ENCODE measurements at places on chromosomes 16 and 17.

DNA sequence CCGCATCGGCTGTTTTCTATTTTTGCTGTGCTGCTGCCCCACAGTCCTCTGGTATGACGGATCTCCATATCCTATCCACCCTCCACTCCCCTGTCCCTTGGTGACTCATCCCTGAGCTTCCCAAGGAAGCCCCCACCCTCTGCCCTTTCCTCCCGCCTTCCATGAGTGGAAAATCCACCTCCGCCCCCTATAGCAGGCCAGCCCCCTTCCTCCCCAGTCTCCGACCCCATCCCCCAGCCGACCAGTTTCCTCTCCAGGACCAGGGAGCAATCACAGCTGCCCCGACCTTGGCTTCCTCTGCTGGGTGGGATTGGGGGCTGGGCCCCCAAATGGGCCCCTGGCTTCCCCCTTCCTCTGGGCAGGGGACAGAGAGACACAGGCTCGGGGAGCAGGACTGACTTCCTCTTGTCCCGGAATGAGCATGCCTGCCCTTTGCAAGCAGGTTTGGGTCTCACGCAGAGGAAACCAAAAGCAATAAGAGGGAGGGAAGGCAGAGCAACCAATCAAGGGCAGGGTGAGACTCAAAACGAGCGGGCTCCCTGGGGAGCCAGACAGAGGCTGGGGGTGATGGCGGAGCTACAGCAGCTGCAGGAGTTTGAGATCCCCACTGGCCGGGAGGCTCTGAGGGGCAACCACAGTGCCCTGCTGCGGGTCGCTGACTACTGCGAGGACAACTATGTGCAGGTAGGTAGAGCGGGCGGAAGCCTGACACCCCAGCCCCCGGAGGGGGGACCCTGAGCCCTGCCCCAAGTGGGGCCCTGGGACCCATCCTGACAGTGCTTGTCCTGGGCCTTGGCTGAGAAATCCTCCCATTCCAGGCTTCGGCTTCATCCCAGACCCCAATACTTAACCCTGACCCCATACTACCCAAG is at the start of the genes ABI3 and GNGT2:
TSS of gene ABI3 (plus strand) at position 550 of the 872 bp plus-strand sequence. CDS start at position 568, 18 bp downstream.
TSS of gene GNGT2 (minus strand) at position 417 of the 872 bp plus-strand sequence. CDS start 3,152 bp downstream, outside the sequence.
- DNase-seq: no peak

GRCh38 chr16:4957420-4957719 is 760 bp upstream of the SEC14L5 start:
- no peak for DNase-seq

DNA sequence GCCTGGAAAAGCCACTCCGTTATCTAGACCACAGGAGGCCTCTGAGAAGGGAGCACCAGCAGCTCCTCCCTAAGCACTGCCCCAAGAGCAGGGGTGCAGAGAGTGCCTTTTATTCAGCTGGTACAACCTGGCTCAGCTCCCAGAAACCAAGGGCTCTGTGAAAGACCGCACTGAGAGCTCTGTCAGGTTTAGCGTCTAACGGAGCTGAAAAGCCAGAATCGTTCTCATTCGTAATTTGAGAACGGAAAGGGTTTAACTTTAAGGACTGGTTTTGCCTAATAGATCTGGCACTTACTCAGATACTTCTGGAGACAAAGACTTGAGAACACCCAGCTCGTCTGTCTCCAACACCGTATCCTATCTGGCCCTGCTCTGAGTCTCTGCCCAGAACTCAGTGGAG is 13.5 kb downstream of the MPG start:
- no peak for DNase-seq

- DNase-seq: no peak
Measured at GRCh38 chr17:18004884-18005305, 32.2 kb downstream of the DRC3 start.

DNA sequence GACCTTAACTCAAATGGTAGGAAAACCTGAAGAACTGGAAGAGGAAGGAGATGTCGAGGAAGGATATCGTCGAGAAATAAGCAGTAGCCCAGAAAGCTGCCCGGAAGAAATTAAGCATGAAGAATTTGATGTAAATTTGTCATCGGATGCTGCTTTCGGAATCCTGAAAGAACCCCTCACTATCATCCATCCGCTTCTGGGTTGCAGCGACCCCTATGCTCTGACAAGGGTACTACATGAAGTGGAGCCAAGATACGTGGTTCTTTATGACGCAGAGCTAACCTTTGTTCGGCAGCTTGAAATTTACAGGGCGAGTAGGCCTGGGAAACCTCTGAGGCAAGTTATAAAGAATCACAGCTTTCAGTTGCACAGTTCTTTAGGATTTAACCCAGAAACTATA is 15.5 kb downstream of the ERCC4 start:
- no peak for DNase-seq

GRCh38 chr17:31321481-31321880 is at the start of gene EVI2A:
Gene EVI2A, minus strand, starts transcription at chr17:31321622. Its CDS starts 2,609 bp downstream, at chr17:31319013.
- DNase-seq: no peak

- DNase-seq: no peak
Measured at GRCh38 chr17:81577278-81578000, 25.3 kb upstream of the FAAP100 start.

GRCh38 chr17:48373130-48373830 is 56.7 kb downstream of the SKAP1 start:
- DNase-seq: no peak

GRCh38 chr17:79581324-79581932 is 29.4 kb downstream of the RBFOX3 start:
- DNase-seq: no peak

GRCh38 chr17:35291802-35292201 is 48.9 kb downstream of the SLFN5 start:
- DNase-seq: no peak

- no peak for DNase-seq
Measured at GRCh38 chr17:63277629-63278028, 168.5 kb downstream of the CYB561 start.

GRCh38 chr16:87679593-87680271 is 77.4 kb downstream of the JPH3 start:
- no peak for DNase-seq

GRCh38 chr17:68222606-68223005 is 25.2 kb upstream of the AMZ2 start:
- DNase-seq: no peak

- DNase-seq: no peak
Measured at GRCh38 chr16:23712976-23713375, at the start of gene ERN2. Gene ERN2, minus strand, starts transcription at chr16:23713222. Its CDS starts 35 bp downstream, at chr16:23713187.

DNA sequence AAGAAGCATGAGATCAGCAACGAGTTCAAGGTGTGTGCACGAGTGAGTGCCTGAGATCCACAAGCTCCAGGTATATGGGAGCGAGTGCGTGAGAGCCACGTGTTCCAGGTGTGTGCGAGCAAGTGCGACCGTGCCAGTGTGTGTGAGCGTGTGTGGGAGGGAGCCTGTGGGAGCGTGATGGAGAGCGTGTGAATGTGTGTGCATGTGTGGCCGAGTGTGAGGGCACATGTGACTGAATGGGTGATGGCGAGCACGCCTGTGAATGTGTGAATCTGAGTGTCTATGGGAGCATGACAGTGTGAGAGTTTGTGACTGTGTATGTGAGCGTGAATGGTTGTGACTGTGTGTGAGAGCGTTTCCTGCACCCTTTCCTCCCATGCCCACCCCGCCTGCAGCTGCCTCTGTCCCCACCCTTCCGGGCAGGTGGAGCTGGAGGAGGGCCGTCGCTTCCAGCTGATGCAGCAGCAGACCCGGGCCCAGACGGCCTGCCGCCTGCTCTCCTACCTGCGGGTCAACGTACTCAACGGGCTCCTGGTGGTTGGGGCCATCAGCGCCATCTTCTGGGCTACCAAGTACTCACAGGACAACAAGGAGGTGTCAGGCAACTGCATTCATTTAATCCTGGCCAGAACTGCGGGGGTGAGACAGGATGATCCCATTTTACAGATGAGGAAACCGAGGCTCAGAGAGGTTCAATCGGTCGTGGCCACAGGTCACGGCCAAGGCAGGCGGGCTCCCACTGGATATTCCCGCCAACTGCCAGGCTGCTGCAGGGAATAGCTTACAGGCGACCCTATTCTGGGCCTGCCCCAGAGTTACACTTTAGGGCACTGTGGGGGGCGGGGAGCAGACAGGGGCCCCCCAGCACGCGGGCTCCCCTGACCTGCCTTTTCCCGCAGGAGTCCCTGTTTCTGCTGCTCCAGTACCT is 3.7 kb downstream of the TMC8 start:
- peak; percentile 70 for DNase-seq

DNA sequence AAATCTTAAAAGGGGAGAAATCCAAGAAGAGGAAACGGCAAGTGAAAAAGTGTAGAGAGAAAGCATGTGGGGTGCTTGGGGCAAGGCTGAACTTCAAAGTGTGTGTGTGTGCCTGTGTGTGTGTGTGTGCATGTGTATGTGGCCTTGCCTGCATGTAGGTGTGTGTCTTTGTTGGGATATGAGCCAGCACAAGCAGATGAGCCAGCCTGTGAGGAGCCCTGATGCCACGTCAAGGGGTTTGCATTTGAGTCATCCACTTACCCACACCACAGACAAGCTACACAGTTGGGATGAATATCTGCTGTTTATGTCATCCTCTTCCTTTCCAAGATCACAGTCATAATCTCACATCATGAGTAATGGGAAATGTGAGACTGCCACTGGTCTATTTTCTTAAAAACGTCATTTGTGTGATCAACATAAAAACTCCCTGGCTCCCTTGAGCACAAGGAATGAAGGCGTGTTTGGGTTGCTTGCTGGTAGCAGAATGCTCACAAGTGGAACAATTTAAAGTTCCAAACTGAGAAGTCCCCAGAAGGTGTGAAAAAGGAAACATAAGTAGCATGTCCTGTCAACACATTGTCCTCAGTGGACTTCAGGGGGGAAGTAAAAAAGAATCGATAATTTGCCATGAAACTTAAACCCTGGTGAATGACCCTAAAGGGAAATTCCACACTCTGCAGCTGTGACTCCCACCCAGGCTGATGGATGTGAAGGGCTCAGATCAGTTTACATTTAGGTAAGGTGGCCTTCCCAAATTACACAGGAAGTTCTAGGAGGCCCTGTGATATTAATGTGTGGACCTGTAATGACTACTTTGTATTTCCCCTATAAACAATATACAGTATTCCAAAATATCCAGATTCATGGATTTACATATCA is 14.7 kb downstream of the KCTD19 start:
- peak; percentile 70 for DNase-seq

DNA sequence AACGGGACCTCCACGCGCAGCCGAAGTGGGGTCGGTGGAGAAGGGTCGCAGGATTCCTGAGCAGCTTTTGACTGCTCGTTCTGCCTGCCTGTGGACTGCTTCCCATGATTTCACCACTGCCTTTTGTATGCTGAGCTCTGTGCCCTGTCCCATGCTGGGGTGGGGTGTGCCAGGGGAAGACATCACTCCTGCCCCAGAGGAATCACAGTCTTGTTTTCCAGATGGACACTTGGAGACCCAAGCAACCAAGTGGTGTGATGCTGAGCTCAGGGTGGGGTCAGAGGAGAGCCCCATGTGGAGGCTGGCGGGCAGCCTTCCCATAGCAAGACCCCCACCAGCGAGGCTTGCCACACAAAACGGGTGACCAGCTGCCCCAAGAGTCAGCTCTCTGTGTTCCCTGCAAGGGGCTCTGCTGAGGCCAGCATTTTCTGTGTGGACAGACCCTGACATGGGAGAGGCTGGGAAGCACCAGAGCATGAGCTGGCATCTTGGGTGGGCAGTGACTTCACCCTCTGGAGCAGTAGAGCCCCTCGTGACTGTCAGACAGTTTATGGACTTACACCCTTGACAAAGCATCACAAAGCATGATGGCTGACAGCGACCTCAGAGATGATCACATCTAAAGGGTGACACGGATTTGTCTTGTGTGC is 111.9 kb downstream of the GNAO1 start:
- no peak for DNase-seq

DNA sequence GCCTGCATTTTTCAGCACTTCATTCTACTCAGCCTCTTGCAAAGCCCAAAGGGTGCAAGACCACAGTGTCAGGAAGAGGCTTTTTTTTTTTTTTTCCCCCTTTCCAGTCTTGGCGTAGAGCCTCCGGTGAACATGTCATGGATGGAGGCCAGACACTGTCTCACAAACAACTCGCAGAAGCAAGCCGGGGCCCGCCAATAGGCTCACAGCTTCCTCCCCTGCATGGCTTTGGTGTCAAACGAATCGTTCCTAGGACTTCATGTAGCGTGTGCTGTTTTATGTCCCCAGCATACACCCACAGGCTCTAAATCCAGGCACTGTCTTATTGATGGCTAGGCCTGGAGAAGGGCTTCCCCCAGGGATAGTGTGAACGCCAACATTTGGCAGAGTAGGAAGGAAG is 457.7 kb upstream of the MAF start:
- no peak for DNase-seq

GRCh38 chr16:23371368-23371767 is 69.3 kb downstream of the SCNN1B start:
- DNase-seq: no peak

DNA sequence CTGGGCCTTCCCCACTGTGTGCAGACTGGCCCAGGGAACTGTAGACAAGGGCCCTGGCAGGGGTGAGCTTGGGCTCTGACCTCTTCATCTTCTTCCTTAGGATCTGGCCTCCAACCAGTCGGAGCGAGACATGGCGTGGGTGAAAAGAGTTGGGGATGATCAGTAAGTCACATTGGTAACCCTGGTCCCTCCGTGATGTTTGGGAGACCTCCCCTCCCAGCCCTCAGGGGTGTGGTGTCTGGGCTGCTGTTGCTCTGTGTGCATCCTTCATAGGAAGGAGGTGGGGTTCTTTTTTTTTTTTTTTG is 5.5 kb downstream of the TBKBP1 start:
- no peak for DNase-seq

- DNase-seq: no peak
Measured at GRCh38 chr16:65889533-65889966, 476.9 kb upstream of the CDH5 start.

DNA sequence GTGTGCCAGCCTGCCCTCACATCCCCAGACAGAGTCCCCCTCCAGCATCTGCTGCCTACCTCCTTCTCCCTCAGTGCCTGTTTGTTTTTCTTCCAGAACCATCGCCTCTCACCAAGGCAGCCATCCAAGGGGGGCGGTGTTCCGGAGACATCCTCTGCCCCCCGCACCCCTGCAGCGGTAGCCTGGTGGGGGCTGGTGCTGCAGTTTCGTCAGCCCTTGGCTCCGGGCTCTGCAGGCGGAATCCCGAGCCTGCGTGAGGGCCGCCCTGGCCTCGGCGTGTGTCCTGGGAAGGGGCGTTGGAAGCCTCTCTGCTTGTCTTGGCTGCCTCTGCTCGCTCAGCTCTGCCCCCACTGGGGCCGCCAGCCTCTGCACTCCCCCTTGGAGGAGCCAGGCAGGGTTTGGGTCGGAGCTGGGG is 126.0 kb upstream of the CIBAR2 start:
- DNase-seq: no peak

GRCh38 chr17:6512552-6512951 is 43.8 kb downstream of the PITPNM3 start:
- DNase-seq: no peak

GRCh38 chr17:6392609-6393350 is 42.1 kb downstream of the AIPL1 start:
- DNase-seq: no peak

GRCh38 chr16:4393240-4393600 is 21.6 kb downstream of the VASN start:
- no peak for DNase-seq

GRCh38 chr17:37516127-37516571 is 26.5 kb downstream of the DUSP14 start:
- no peak for DNase-seq

DNA sequence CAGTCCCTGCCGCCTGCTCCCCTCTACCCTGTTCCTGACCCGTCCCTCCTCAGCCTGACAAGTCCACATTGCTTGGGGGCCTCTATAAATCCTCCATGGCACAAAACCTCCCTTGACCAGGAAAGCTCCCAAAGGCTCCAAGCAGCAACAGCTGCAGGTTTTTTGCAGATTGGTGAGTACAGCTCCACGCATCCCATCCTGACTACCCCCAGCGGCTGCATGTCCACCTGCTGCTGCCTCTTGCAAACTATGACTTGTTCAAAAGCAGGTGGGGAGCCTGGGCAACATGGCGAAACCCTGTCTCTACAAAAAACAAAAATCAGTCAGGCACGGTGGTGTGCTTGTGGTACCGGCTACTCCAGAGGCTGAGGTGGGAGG is 122.8 kb downstream of the ANKRD11 start:
- no peak for DNase-seq

Measured in HCT116 (cell line).